BJ (cell line): ENCODE measurements at places on chromosomes 12 and 14.

- DNase-seq, result no peak
These were observed 196.2 kb downstream of the SLC38A4 start for GRCh38 chr12:46629331-46630229.

- no peak for DNase-seq
These were observed 5.6 kb upstream of the RPAP3 start for GRCh38 chr12:47711448-47711847.

DNA sequence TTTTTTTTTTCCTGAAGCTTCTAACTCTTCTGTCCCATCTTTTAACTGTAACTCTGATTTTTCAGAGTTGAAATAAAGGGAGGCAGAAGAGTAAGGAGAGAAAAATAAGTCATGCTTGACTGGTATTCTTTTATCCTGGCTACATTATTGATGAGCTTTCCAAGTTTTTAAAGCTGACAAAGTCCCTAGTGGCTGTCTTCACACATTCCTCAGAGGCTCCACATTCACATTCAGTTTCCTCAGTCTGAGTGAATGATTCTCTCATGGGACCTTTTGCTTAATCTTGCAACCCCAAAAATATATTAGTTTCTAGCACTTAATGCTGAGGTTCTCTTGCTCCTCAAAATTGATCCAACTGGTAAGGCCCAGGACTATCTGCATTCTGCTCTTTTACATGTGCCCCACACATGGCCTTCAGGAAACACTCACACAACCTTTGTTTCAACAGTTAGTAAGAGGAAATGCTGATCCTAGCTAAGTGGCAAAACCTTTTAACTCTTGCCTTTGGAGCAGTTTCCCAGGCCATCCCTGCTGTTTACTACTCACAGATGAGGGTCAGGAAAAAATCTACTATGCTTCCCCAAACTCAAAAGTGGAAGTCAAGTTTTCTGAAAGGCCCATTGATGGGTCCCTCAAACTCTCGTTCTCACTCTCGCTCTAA is 61.7 kb upstream of the SLC6A15 start:
- no peak for DNase-seq

DNA sequence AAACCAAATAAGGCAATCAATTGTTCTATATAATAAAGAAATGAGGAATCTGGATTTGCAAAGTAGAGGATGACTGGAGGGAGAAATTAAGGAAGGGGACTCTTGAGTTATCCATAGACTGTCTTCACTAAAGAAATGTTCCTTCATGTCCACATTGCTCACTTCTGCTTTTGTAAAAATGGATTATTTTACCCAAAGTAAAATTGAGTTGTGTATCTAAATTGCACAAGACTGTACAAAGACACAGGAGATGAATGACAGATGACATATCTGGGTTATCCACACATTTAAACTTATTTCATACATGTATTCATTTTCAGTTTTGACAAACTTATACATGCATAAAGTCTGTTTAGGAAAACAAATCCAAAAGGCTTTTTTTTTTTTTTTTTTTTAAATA is 11.3 kb downstream of the ATP2B1 start:
- DNase-seq, result no peak

DNA sequence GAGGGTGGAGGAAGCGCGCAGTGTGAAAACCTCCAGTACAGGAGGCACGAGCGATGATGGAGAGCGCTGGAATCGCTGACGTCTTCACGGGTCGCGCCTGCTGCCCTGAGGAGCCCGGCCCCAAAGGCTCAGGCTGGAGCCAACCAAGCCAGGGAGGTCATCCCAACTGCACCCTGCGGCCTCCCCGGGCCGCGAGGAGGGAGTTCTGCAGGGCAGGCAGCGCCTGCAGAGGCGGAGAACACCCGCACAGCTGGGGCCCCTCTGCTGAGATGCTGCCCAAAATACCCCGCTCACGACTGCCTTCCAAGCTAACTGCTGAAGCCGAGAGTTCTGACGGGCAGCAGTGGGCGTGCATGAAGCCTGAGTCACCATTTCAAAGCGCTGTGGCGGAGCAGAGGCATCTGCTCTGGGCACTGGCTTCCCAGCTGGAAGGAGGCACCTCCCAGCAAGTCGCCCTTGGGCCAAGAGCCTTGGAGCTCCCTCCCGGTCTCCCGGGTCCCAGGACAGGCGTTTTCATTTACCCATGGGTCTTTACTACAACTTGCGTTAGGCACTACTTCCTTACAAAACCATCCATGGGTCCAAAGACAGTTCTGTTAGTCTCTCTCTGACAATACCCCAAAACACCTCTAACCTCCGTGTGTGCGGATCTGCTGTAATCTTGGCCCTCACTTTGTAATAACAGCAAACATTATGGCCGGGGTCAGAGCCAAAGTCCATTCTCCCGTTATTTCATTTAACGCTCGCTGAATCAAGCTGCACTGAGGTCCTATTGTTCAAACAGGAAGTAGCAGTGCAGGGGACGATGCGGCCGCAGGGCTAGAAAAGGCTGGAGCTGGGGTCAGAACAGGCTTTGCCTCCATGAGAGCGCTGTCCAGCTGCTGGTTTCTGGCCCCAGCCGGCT is 60.1 kb upstream of the RIMBP2 start:
- peak; percentile 46 for DNase-seq

GRCh38 chr12:774051-774614 is 21.8 kb downstream of the WNK1 start:
- DNase-seq, result no peak
